Stimulated activated CD8-positive, alpha-beta memory T cell treated with anti-CD3 and anti-CD28 coated beads, Interleukin-7, amount 100 ng/mL, for 1 hour (primary cell): ENCODE measurements at places on chromosomes 11 and 22.

GRCh38 chr11:10429526-10429925, 25.5 kb upstream of the AMPD3 start:
- DNase-seq, result no peak

GRCh38 chr22:17096071-17096470, 11.3 kb downstream of the IL17RA start:
- no peak for DNase-seq

- DNase-seq, result no peak
Observed at GRCh38 chr11:71505781-71506180, 21.3 kb upstream of the KRTAP5-7 start.

DNA sequence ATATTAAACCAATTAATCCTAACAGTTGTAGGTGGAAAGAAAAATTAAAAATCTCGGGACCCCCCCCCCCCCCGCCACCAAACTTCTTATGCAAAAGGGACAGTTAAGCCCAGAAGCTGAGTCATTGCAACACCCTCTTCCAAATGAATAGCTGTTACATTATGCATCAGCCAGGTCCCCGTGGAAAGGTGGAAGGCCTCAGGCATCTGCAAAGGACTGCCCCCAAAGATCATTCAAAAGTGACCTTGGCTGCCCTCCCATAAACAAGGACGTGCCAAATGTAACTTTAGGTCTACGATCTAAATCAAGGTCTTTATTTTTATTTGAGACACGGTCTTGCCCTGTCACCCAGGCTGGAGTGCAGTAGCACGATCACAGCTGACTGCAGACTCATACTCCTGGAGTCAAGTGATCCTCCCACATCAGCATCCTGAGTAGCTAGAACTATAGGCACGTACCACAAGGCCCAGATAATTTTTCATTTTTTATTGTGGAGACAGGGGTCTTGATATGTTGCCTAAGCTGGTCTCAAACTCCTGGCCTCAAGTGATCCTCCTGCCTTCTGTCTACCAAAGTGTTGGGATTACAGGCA, 22.8 kb downstream of the SYN3 start:
- no peak for DNase-seq

DNA sequence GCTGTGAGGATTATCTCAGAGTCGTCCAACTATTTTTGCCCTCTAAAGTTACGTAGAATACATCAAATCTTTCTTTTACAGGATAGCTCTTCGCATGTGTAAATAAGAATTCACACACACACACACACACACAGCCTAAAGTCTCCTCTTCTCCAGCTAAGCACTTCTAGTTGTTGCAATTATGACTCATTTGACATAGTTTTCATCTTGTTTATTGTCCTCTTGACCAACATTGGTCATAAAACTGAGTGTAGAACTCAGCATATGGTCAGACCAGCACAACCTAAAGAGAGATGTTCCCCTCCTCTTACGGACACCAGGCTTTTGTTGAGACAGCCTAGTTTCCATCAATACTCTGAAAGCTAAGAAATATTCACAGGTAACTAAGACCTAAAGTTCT, 234.2 kb downstream of the BLID start:
- no peak for DNase-seq

DNA sequence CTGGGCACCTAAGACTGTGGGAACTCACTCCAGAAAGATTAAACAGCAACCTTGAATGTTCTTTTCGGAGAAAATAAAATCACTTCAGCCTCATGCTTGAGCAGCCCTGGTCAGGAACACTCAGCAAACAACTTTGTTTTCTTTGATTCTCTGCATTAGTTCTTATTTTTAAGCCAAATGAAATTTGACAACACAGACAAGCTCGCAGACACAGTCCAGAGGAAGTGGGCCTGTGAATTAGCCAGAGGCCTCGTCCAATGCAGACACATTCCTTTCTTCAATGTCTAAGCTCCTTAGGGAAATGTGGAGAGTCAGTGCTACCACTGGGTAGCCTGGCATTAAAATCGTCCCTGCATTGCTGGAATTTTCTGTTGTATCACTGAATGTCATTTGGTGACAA, 62.9 kb upstream of the CSNK2A3 start:
- DNase-seq, result no peak

- no peak for DNase-seq
Observed at GRCh38 chr22:40746428-40747220, 67.3 kb downstream of the MCHR1 start.

- DNase-seq, result no peak
Observed at GRCh38 chr11:80163441-80163840, 722.6 kb upstream of the TENM4 start.

DNA sequence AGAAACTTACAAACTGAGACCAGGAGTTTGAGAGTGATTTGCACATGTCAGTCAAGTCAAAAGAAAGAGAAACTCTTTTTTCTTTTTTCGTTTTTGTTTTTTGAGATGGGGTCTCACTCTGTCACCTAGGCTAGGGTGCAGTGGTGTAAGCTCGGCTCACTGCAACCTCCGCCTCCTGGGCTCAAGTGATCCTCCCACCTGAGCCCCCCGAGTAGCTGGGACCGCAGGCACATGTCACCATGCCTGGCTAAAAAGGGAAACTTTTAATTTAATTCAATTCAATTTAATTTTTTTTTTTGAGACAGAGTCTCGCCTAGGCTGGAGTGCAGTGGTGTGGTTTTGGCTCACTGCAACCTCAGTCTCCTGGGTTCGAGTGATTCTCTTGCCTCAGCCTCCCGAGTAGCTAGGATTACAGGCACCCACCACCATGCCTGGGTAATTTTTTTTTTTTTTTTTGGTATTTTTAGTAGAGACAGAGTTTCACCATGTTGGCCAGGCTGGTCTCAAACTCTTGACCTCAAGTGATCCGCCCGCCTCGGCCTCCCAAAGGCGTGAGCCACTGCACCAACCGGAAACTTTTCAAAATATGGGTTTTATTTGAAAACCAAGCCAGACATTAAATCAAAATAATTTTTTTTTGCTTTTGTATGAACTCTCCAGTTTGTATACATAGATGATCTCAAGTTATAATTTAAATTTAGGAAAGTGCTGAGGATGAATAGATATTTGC, 9.9 kb downstream of the UCP3 start:
- no peak for DNase-seq

DNA sequence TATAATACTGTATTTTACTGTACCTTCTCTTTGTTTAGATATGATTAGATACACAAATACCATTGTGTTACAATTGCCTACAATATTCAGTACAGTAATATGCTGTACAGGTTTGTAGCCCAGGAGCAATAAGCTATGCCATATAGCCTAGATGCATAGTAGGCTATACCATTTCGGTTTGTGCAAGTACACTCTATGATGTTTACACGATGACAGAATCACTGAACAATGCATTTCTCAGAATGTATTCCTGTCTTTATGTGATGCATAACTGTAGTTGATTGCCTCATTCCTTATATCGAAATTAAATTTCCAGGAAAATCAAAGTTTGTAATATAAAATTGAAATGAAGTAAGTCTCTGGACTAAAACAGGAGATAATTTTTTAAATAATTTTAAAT, 49.3 kb upstream of the OR5P2 start:
- no peak for DNase-seq

GRCh38 chr22:22738959-22739585, 94.7 kb downstream of the GGTLC2 start:
- DNase-seq, result no peak

GRCh38 chr11:17792161-17792560, 57.6 kb downstream of the KCNC1 start:
- DNase-seq, result no peak

DNA sequence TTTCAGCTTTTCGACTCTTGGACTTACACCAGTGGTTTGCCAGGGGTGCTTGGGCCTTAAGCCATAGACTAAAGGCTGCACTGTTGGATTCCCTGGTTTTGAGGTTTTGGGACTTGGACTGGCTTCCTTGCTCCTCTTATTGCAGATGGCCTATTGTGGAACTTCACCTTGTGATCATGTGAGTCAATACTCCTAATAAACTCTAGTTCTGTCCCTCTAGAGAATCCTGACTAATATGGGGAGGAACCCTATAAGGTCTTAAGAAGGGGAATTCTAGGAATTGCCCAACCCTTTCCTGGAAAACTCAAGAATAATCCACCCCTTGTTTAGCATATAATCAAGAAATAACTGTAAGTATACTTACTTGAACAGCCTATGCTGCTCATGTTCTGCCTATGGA, 491.8 kb downstream of the TMEM135 start:
- DNase-seq, result no peak

GRCh38 chr11:128765104-128765503, 71.2 kb downstream of the FLI1 start:
- no peak for DNase-seq

DNA sequence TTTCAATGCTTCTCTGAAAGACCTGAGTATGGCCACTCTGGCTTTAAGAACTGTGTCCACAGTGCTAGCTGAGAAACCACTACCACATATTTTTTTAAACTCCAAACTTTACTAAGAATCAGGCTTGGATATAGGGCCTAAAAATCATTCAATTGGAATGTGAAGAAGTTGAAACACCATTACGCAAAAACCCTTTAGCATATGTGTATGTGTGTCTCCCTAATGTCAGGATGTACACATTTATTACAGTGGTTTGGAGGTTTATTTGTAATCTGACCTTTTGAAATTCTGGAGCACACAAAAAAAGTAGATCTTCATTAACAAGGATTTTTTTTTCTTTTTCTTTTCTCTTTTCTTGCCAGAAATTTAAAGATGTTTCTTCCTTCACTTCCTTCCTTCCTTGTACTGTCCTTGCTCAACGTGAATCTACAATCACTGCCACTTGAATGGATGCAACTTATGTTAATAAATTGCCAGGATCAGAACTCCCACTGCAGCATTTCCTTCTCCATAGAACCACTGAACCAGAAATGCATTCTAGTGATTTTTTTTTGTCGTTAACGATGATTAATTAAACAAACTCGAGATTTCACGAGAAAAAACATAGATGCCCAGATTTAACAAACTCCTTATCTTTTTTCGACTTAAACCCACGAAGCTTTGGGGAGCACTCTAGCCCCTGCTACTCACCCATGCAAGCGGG, 3.1 kb upstream of the ADM start:
- DNase-seq, result no peak

- no peak for DNase-seq
Observed at GRCh38 chr11:119974051-119974450, 163.9 kb downstream of the TRIM29 start.

DNA sequence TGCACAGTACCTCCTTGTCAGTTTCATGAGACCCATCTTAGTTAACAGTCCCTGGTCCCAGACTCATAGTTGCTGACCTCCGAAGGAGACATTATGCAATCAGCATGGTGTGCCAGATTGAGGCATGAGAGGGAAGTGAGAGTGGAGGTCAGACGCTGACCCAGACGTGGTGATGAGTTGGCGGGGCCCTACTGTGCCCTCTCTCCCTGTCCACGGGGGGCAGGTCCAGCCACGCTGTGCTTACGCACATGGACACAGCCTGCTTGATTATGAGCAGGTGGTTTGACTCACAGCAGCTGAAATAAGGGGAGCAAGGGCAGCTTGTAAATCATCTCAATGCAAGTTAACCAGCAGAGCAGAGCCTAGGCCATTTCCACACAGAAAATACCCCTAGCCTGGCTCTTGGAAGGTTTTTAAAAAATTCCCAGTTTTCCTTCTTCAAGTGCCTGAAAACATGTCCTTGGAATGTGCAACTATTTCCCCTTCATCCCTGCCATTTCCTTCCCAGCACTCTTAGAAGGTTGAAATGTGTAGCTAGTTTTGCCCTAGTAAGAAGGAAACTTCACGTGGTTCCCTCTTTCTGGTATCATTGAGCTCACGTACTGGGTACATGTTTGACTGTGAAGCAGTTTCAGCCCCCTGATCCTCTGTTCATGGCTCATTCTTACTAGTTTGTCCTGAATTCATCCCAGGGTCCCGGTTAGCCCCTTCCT, 122.6 kb upstream of the SORL1-AS1 start:
- DNase-seq, result no peak

DNA sequence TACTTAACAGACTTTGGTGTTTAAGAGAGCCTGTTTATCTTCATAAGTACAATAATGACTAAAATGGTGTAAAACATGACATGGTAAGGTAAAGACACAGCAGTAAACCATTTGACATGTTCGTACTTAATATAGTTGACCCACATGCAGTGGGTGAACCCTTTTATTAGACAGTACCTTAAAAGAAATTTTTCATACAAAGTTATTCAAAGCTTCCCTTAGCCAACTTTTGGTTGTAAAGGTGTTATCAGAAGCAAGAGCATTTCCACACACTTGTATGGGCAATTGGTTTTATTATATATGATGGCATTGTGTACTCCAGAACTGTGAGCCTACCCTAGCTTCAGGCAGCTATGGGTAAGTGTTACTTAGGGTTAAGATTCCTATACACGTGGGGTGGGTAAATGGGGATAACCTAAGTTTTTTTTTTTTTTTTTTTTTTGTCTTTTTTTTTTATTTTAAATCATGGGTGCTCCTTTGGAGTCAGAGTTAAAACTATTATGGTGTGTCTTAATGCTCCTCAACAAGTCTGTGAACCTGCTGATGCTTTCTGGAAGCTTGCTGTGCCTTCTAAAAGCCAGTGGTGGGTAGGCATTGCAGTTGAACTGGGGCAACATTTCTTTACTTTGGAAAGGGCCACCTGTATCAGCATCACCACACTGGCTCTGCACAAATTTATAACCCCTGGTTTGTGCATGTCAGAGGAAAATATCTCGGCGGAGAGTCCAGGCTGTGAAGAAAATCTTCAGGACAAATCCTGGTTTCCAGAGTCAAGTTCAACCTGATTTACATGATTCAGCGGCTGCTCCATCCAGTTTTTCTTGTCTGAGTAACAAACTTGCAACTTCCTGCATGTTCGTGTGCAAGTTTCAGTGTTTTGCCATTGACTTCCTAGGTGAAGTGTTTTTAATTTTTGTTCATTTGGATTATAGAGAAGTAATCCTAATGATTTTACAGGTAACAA, 3.3 kb downstream of the PCF11 start:
- no peak for DNase-seq

GRCh38 chr11:60316317-60316716, 10.7 kb upstream of the MS4A6E start:
- no peak for DNase-seq

DNA sequence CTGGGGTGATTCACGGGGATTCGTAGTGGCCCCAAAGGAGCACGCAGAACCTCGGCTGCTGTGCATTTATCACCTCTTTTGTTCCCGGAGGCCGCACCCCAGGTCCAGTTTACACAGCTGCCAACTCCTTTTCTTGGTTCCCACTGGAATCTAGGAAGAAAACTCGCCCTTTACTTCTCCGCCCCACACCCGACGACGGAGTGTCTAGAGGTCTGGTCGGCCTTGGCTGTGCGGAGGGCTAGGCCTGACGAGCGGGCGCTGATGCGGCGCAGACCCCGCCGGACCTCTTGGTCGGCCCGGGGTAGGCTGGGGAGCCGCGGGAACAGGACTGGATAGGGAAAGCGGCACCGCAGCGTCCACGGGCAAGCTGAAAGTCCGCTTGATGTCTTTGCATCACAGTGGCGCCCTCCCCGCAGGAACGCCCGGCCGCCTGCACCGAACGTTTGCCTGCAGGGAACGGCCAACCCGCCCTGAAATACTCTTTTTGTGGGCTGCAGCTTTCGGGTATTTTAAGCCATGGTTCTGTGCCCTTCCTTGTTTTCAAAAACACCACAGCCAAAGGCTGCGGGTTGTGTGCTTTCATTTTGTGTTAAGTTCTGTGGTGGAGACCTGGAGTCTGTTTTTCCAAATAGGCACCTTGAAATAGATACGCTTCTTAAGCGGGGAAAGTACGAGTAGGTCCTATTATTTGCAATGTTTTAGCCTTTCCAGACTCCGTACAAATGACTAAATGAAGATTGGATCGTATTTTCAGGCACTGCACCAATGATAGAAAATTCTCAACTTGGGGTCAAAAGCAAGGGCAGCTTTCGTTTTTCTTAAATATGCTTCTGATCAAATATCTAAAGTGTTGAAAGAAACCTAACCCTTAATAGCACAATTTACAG, 829 bp upstream of the ZBED5 start:
- no peak for DNase-seq

- DNase-seq, result no peak
Observed at GRCh38 chr11:75208446-75208845, 32.1 kb upstream of the TPBGL start.
